ENCODE measurements at places on chromosomes 7 and 10.

DNA sequence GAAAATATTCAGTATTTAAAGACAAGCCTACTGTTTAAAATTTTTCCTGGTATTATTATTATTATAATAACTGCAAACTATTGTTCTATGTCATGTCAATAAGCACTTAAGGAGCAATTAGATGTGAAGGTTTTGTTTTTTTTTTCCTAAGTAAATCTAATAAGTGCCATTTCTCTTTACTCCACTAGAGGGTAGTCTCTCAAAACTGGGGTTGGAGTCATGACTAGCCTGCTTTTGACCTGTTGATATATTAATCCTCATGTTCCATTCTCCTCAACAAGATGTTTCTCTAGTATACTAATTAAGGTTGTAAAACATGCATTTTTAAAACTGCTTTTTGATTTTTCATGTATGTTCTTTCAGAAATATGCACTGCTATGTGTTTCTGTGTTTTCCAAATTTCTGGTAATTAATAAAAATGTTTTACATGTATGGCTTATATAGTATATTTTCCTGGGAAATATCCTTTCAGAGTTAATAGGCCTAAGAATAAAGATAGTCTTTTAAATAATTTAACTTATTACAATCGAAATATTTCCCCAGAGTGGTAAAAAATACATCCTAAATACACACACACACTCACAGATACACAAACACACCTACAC lies 1.0 kb upstream of the LRRN3 start:
- DNase-seq: peak; percentile 35

DNA sequence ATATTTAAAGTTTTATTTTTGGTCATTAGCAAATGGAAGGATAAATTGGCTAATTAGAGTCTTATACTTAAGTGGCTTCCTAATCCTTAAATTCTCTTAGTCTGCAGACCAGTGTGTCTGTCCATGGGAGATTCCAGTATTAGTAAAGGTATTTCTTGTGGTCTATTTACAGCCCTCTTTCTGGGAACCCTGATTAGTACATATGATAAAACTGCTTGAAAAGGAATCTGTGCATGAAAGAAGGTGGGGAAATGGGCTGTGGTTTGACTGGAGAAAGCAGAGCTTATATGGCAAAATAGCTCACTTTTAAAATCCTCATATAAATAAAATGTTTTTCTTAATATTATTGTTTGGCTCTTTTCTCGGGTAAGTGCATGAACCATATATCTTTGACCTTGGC lies 124.5 kb upstream of the RHOBTB1 start:
- no peak for DNase-seq

GRCh38 chr10:61024856-61025201 lies 80.8 kb upstream of the RHOBTB1 start:
- no peak for DNase-seq

- peak; percentile 23 for DNase-seq
These were observed 434.3 kb downstream of the MDFIC start for GRCh38 chr7:115356139-115356746.

GRCh38 chr7:401495-401894 lies 111.5 kb downstream of the FOXL3 start:
- DNase-seq: no peak

DNA sequence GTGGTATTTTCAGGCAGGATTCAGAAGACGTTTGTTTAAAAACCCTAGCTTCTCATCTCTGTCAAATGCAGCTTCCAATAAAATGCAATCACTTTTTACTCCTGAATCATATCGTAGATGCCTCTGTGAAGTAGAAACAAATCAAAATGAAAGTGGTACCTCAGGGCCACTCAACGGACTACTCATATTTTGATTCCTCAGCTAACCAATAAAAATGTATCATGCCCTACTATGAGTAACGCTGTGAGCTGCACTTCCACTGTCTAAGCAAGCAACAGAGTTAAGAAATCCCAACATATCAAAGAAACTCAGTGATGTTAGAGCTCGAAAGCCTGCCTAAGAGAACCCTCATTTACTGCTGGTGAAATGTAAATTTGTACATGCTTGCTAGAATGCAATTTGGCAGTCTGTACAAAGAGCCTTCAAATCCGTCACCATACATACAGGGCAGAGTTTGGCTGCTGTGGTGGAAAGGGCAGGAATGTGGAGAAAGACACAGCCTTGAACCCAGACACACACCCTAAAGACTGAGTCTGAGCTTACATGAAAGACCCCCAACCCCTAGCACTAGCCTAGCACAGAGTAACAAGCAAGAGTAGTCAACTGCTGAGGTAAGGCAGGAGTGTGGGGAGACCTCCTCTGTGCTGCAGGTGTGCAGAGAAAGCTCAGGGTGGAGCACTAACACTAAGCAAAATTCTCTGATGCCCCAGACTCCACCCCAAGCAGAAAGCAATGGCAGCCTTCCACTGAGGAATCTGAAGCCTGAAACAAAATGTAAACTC lies 151.5 kb downstream of the ANK3 start:
- peak; percentile 73 for DNase-seq

DNA sequence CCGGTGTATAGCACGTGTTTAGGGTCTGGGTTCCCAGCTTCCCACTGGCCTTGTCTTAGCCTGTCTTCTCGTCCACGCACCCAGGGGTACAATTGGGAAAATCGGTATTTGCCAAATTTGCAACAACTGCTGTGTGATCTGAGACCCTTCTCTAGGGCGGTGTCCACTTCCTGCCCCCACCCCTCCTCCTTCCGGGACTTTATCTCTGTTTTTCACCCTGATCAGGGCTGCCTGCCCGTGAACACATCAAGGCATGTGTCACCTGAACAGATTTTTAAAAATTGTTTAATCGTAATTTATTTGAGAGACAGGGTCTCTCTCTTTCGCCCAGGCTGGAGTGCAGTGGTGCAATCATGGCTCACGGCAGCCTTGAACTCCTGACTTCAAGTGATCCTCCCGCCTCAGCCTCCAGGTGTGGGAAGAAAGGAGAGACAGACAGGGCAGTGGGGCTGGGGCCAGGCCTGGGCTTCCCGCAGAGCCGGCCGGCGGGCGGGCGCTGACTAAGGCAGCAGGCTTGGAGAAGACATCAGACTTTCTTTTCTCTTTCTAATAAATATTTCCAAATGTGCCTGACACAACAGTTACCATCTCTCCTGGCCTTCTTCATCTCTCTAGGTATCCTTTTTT lies 27.5 kb downstream of the ELFN1 start:
- no peak for DNase-seq

DNA sequence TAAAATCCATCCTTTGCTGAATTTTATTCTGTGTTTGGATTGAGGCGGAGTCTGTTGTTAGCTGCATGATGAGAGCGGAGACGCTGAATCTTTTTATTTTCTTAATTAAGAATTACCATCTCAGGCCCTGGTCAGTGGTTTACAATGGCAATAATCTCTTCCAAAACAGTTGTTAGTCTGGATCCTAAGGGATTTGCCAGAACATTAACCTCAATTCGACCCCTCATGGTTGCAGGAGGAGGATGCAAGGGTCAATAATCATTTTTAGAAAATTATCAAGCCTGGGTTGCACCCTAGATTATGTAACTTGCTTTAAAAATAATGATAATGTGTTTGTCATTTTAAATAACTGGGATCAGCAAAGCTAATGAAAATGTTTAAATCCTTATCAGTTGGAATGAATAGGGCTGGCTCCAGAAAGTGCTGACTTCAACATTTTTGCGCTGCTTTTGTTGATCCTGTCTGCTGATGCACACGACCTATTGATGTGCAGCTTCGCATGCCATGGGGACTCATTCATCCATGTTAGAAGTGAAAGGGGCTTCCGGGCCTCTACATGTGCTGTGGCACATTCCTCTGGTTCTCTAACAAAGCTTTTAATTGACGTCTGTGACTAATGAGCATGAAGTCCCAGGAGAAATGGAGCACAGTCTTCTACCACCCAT lies 80.7 kb upstream of the KIAA1217 start:
- DNase-seq: no peak

DNA sequence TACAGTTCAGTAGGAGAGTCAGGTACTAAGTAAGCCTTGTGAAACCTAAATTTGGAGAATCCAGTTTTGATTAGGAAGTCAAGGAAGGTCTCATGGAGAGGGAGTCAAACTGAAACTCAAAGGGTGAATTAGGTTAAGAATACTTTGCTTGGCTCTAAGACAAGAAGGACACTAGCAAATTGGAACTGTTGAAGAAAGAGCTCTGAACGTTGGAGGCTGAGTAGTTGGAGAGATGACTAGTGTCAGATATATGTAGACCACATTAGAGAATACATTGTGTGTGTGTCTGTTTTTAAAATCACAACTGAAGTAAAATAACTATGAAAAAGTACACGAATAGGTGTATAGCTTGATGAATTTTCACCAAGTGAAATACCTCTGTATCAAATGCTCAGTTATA lies 6.3 kb downstream of the VPS26A start:
- DNase-seq: no peak

DNA sequence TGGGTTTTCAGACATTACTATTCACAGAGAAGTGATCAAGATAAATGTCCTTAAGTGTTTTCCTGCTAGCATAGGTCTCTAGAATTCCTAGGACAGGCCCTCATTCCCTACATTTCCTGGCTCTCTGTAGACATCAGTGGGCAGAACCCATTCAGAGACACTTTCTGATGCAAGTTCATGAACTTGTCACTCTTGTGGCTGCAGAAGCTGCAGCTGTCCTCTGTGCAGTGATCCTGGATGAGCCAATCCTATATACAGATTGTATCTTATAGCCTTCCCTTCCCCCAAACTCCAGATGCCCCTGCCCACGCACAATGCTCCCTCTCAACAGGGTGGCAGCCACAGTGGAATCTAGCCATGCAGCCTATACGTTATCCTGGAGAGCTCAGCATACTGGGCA lies 12.6 kb upstream of the GRB10 start:
- DNase-seq: no peak

DNA sequence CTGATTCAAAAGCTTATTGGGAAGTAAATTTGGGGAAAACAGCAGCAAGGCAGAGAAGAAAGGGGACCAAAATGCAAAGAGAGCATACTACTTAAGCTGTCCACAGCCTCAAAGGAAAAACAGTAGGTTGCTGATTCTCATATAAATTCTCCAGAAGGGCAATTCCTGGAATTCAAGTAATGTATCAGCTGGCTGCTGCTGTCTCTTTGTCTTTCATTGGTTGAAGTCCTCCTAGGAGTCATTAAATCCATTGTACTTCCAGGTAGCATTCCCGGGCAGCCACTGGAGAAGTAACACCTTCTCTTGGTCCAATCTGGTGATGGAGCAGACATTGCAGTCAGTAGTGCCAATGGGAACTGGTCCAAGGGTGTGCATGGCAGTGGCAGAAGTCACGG lies 22.7 kb downstream of the BET1 start:
- no peak for DNase-seq

- peak; percentile 69 for DNase-seq
These were observed 29.5 kb upstream of the ARHGAP22 start for GRCh38 chr10:48634198-48634983.

- DNase-seq: no peak
These were observed 3.5 kb downstream of the SH2D4B start for GRCh38 chr10:80540981-80541750.

DNA sequence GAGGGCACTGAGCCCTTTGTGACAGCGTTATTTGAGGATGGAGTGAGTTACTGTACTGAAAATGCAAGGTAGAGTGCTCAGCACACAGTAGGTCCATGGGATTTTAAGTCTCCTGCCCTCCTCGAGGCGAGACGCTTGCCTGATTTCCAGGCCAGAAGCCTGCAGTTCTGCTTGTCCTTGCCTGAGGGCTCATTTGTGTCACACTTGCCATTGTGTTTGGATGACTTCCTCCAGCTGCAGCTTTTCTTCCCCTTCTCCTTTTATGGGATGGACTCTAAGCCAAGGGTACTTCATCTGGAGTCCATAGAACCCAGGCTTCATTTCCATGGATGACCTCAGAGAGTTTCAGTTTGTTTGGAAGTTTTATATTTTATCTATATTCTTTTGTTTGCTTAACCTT lies 304.2 kb upstream of the BMPER start:
- DNase-seq: no peak

GRCh38 chr10:113993489-113993991 lies 50.1 kb upstream of the ADRB1 start:
- no peak for DNase-seq

DNA sequence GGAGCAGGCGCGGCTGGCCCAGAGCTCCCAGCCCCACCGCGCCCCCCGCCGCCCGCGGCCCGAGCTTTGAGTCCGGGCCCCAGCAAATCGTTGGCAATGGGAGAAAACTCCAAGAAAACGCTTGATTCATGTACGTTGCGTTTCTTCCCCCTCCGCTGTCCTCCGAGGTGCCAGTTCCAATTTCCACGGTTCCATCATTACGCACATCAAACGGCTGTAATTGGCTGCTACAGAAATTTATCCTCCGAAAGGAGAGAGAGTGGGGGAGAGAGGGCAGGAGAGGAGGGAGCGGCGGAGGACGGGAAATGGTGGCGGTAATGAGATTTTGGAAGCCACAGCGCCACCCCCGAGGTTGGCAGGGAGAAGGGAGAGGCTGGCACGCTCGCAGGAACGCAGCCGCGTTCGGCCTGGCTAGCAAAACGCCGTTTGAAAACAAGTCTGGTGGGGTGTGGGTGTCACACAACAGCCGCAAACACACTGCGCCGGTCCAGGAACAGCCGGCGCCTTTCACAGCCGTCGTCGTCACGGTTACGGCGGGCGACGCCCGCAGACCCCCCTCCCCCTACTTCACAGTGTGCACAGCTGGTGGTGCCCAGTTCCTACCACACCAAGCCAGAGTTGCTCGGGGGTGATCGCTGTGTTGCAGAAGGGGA lies 57.5 kb downstream of the UNCX start:
- DNase-seq: peak; percentile 4
